ENCODE measurements at places on chromosomes 11 and 22.
A peak's percentile ranks its signal among the peaks of the same experiment; 100 is the strongest.

DNA sequence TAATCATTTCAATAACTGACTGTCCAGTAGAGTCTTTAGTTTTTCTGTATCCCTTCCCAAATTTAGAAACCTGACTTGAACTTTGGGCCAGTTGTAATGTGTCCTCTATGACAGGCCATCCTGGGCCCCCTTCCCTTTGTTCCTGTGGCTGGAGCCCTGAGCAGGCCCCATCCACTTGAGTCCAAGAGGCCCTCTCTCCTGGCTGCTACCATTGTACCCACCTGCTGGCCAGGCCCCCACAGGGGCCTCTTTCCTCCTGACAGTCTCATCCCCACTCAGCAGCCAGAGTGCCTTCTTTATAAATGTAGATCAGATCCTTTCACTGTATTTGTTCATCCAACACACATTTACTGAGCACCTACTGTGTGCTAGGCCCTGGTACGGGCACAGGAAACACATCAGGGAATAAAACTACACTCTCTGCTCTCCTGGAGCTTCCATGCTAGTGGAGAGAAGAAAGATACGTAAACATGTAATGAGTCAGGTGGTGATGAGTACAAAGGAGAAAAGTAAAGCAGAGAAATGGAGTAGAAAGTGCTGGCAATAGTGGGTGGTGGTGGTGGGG is 2.7 kb upstream of the LRP5 start:
- DNase-seq, result no peak

DNA sequence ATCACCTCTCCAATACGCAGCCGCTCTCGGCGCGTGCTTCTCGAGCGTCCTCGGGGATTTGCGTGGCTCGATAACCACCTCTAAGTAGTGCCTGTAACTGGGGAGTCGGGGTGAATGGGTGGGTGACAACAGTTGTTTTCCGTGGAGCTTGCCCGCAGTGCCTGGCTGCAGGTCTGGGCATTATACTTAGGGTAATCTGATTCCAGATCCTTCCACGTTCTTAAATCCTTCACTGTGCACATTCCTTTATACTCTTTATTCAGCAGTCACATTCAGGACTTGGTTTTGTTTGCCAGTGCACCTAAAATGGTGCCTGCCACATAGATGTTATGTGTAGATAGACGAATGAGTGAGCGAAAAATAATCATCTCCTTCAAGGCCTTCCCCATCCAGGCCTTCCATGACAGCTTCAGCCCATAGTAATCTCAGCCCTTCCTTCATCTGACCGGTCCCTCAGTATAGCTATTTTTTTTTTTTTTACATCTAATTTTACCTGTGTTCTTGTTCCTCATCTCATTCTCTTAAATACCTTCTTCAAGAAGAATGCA is 602 bp downstream of the NAT10 start:
- DNase-seq, result no peak

GRCh38 chr11:2912498-2912897 is 16.7 kb downstream of the PHLDA2 start:
- no peak for DNase-seq

- peak; percentile 15 for DNase-seq
These were observed 2.4 kb downstream of the PIM3 start for GRCh38 chr22:49962751-49963646.

DNA sequence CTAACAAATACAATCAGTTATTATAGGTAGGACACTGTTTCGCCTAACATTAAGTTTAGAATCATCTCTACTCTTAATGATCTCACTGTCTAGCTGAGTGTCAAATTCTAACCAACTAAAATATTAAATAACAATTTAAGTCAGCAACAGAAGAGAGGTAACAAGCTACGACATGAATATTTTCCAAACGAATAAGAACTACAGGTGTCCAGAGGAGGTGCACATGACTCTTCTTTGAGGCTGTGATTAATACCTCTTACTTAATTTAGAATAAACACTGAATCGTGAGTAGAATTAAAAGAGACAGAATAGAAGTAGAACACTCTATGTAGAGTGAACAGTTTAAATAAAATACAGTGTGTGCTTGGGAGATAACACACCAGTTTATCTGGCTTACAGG is 619.0 kb upstream of the ARHGAP42 start:
- no peak for DNase-seq

- DNase-seq, result no peak
These were observed 57.8 kb downstream of the PISD start for GRCh38 chr22:31604137-31604705.

DNA sequence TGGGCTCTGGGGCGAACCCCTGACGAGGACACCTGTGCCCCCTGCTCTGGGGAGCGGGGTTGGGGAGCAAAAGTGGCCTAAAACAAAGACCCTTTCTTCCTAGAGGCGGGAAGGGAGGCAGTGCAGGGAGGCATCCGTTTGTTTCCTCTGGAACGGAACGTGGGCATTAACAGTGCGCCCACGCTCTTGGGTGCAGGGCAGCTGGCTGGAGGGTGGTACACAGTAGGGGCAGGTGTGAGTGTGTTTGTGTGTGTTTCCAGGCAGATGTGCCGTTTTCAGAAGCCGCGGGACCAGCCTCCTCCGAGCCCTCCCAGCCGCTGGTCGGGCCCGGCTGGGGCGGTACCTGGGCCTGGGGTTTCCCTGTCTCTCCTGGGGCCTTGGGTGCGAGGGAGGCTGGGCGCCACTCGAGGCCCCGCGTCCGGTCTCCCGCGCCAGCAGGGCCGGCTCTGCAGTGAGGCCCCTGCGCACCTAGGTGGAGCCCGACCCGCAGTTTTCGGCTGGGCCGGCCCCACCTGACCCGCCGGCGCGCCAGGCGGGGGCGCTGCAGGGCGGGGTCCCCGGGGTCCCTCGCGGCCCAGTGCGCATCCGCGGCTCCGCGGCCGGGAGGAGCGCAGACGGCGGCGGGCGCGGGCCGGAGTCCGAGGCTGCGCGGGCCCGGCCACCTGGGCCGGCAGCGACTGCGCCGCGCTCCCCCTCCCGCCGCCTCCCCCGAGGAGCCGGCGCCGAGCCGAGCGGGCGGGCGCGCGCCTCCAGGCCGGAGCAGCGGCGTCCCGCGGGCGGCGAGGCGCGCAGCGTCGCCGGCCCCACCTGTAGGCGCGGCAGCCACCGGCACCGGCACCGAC is 1252.7 kb downstream of the BRD1 start:
- DNase-seq, result no peak

- no peak for DNase-seq
These were observed 1.1 kb upstream of the PITPNB start for GRCh38 chr22:27919942-27920755.

DNA sequence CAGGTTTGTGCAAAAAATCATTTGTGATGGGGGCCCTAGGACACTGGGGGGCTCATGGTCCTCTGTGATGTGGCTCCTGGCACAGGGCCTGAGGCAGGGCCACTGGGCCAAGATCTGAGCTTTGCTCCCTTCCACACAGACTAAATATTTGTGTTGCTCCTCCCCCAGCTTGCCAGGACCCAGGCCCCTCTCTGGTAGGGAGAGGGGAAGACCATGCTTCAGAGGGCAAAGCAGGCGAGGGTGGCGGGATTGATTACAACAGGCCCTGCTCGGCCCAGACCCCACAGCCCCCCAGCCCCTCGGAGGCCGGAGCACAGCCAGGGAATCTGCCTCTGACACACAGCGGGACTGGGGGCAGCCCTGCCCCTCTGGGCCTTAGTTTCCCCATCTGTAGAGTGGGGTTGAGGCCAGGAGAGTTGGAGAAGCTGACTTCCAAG is 29.0 kb downstream of the WNT11 start:
- DNase-seq, result no peak

- DNase-seq, result no peak
These were observed 48.4 kb downstream of the ELP4 start for GRCh38 chr11:31558001-31558400.

DNA sequence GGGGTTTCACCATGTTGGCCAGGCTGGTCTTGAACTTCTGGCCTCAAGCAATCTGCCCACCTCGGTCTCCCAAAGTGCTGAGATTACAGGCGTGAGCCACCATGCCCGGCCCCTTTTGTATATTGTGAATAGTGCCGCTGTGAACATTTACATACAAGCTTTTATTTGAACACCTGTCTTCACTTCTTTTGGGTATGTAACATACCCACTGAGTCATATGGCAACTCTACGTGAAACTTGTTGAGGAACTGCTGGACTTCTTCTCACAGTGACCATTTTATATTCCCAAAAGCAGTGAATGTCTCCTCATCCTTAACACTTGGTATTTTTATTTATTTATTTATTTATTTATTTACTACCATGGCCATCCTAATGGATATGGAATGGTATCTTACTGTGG is 3.9 kb upstream of the SCT start:
- DNase-seq, result no peak

DNA sequence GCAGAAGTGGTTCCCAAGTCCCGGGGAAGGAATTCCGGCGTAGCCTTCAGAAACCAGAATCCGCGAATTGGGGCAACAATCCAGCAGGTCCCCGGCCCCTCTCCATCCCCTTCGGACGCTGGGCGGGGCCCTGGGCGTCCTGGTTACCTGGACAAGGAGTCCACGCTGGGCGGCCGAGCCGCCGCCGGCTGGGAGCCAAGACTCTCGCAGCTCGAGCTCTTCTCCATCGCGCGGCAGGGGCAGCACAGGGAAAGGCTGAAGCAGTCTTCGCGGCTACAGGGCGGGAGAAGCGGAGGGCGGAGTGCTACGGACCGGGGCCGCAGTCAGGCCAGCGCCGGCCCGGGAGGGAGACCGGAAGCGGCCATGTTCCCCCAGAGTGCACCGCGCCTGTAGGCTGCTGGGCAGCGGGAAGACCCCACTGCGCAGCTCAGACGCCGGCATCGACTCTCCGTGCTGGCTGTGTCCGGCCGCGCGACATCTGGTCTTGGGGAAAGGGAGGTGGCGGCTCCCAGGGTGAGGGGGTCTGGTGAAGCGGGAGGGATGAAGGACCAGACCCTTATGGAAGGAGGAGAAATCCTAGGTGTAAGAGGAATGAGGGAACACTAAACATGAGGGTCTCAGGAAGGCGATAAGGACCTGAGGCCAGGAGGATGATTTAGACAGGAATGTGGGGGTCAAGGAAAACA is at the start of gene MTMR2:
Gene MTMR2, minus strand, starts transcription at position 380 of the 686 bp plus-strand sequence. Its CDS starts 153 bp downstream, at position 227.
- DNase-seq, result peak; percentile 55

DNA sequence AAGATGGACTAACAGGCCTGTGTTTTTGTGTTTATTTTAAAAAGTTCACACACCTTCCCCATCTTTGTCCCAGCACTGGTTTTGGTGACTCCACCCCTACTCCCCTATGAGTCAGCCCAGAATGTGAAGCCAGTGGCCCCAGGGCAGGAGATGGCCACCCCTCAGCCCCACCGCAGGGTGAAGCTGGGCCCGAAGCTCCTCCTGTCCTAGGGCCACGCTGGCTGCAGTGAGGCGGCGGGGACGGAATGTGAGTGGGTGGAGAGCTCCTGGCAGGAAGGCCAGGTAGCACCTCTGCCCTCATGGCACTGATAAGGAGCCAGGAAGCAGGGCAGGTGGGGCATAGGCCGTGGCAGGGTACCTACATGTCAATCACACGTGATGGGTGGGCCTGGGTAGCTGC is 39.9 kb downstream of the SGSM3 start:
- DNase-seq, result no peak

- DNase-seq, result no peak
These were observed 288.8 kb upstream of the C11orf87 start for GRCh38 chr11:109133159-109133558.

DNA sequence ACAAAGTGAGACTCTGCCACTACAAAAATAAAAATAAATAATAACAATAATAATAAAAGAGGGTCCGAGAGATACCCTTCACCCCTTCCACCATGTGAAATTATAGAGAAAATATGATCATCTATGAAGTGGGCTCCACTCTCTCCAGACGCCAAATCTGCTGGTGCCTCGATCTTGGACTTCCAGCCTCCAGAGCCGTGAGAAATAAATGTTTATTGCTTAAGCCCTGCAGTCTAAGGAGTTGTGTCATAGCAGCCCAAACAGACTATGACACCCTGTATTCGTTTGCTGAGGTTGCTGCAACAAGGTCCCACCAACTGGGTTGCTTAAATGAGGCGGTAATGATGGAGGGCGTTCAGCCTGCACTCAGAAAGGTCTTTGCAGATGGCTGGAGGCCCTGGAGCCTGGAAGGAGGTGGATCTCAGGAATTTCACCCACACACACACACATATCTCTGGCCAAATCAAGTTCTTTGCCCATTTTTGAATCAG is 7.6 kb upstream of the SEPTIN5 start:
- DNase-seq, result no peak

- no peak for DNase-seq
These were observed 62.4 kb downstream of the NAV2 start for GRCh38 chr11:19774817-19775580.

GRCh38 chr22:27581688-27582087 is 219.9 kb downstream of the MN1 start:
- no peak for DNase-seq

GRCh38 chr11:35615921-35616900 is 2.0 kb upstream of the FJX1 start:
- DNase-seq, result no peak

GRCh38 chr11:32895471-32895870 is 2.9 kb downstream of the QSER1 start:
- DNase-seq, result no peak

DNA sequence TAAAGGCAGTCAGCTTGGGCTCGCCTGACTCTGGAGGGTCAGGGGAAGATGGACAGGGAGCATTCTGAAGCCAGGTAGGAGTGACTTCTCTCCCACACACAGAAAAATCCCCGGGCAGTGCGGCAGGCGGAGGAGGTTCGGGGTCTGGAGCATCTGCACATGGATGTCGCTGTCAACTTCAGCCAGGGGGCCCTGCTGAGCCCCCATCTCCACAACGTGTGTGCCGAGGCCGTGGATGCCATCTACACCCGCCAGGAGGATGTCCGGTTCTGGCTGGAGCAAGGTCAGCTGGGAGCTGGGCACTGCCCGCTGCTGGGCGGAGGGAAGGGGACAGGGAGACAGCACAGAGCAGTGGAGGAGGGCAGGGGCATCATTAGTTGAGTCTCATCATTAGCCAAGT is 13.2 kb upstream of the POU2F3 start:
- no peak for DNase-seq

DNA sequence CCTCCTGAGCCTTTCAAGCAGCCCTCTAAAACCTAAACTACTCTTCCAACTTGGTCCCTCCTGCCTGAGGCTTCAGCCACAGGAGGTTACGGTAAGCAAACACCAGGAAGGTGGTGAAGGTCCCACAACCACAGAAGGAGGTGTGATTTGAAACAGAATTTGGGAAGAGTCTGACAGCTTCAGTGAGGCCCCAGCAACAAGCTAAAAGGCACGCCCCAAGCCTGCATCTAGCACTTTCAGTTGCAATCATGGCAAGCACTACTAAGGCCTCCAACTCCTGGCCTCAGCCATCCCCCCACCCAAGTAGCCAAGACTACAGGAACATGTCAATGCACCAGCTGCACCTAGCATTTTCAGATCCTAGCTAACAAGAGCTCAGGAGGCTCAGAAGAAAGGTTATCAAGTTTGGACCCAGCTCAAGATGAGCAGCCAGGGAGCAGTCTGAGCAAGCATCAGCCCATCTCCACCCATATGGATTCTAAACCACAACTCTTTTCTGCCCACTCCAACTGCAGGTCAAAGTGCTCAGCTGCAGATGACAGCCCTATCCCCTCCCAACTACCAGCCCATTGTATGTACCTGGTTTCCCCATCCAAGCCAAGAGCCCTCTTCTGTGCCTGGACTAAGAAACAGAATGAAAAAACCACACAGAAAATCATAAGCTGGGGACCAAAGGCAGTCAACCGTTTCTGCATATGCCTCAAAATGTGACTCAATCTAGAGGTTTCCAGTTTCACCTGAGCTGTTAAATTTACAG is 10.4 kb upstream of the AHNAK start:
- peak; percentile 49 for DNase-seq

All from activated naive CD4-positive, alpha-beta T cell treated with Interleukin-2 at 50 U/mL for 16 hours (primary cell).